Effector CD8-positive, alpha-beta T cell (primary cell): ENCODE measurements at places on chromosomes 1 and 21.

GRCh38 chr1:183195142-183195574 lies 9.1 kb downstream of the LAMC2 start:
- DNase-seq = no peak

- no peak for DNase-seq
These were observed 40.2 kb downstream of the LMO4 start for GRCh38 chr1:87368907-87369306.

DNA sequence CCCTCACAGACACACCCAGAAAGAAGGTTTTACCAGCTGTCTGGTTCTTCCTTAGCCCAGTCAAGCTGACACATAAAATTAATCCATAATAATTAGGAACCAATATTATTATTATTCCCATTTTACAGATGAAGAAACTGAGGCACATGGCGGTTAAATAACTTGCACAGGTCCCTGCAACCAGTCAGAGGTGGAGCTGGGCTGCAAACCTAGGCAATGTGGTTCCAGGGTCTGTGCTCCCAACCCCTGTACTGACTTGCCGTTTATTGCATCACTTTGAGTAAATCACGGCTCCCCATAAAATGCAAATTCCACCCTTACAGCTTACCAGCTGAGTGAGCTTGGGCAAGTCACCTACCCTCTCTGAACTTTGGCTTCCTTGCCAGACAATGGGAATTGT lies 179.2 kb upstream of the POU3F1 start:
- DNase-seq = no peak

DNA sequence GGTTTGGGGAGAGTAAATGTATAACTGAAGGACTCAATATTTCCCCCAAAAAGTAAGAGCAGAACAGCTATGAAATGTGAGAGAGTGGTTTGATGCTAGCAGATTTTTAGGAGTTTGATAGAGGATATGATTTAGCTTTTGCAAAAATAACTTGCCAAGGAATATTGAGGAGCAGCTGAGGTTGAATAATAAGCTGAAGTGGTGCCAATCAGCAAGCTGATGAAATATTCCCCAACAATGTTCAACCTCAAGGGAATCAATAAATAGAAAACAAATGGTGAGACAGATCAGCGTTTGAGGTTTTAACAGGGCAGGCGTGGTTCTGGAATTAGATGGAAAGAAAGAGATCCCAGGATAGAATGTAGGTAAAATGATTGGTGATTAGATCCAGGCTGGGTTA lies 413.4 kb upstream of the ADAMTS5 start:
- DNase-seq = no peak

DNA sequence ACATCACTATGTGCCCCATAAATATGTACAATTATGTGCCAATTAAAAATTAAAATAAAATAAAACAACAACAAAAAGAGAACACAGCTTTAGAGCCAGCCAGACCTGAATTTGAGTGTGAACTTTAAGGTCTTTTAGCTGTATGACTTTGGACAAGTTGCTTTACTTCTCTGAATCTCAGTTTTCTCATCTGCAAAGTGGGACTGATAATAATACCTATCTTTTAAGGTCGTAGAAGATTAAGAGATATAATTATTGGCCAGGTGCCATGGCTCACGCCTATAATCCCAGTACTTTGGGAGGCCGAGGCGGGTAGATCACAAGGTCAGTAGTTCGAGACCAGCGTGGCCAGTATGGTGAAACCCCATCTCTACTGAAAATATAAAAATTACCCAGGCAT lies 3.3 kb upstream of the VPS72 start:
- no peak for DNase-seq

DNA sequence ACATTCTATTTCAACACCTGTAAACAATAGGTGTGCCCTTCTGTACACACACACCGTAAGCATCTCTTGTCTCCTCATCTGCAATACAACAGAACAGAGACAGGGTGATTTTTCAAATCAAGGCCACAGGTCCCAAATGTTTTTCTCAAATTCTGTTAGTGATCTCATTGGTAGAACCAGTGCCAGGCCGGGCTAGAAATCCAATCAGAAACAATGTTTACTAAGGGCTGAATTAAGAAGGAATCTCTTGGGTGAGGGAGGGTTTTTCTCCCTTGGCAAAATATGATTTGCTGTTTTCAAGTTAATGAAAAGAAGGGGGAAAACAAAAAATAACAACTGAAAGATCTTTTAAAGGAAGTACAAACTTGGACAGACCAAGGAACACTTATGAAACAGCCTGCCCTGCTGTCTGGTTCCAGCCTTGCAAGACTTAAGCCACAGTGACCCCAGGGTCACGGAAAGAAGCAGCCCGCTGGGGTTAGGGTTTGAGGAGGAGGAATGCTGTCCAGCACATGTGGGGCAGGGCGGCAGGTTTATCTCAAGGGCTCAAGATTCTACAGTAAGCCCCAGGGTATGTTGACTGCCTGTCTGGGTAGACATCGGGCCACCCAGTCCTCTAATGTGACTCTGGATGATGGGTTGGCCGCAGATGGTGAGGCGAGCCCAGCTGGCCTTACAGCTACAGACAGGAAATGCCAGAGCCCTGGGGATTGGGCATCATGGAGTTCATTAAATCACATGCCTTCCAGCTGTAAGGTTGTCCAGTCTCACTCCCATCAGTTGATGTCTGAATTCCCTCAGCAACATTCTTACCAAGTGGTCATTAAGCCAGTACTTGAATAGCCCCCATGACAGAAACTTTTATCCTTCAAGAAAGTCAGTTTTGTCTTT lies 73.3 kb upstream of the SLC44A3 start:
- DNase-seq = no peak

GRCh38 chr1:222331340-222331739 lies 216.6 kb downstream of the HHIPL2 start:
- DNase-seq = no peak

GRCh38 chr1:149927056-149927562 lies 494 bp downstream of the SF3B4 start:
- DNase-seq = no peak

DNA sequence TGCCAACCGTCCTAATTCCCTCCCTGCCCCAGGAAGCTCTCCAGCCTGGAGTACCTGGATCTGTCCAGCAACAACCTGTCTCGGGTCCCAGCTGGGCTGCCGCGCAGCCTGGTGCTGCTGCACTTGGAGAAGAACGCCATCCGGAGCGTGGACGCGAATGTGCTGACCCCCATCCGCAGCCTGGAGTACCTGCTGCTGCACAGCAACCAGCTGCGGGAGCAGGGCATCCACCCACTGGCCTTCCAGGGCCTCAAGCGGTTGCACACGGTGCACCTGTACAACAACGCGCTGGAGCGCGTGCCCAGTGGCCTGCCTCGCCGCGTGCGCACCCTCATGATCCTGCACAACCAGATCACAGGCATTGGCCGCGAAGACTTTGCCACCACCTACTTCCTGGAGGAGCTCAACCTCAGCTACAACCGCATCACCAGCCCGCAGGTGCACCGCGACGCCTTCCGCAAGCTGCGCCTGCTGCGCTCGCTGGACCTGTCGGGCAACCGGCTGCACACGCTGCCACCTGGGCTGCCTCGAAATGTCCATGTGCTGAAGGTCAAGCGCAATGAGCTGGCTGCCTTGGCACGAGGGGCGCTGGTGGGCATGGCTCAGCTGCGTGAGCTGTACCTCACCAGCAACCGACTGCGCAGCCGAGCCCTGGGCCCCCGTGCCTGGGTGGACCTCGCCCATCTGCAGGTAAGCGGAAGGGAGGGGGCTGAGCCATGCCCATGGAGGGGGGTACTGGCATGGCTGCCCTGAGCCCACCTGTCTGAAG lies 16.5 kb downstream of the PODN start:
- no peak for DNase-seq

DNA sequence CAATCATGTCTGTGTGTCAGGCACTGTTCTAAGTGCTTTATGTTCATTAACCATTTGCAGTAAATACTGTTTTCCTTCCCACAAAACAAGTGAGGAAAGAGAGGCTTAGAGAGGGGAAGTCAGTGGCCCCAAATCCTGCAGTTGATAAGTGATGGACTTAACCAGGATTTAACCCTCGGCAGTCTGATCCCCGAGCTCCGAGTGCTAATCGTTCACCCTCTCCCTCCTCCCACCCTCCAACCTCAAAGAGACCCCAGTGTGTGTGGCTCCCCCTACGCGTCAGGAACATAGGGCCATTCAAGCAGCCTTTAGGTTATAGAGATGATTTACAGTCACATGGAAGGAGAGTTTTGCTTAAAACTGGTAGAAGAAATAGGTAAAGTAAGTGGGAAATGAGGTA lies 47.2 kb downstream of the SCCPDH start:
- no peak for DNase-seq

DNA sequence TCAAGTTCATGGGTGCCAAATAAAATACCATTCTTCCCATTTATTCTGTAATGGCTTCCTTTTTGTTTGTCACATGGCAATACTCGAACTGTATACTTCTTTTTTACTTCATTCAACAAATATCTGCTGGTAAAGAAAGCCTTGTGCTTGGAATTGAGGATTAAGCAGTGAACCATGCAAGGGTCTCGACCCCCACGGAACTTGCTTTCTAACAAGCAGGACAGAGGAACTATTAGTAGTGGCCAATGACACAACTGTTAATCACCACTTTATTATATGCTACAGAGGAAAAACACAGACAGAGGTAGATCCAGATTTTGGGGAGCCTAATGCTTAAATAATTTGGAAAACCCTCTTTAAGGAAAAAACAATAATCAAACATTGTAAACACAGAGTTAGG lies 542.2 kb downstream of the DPYD start:
- no peak for DNase-seq

GRCh38 chr1:150387200-150387599 lies 23.3 kb downstream of the RPRD2 start:
- DNase-seq = no peak

DNA sequence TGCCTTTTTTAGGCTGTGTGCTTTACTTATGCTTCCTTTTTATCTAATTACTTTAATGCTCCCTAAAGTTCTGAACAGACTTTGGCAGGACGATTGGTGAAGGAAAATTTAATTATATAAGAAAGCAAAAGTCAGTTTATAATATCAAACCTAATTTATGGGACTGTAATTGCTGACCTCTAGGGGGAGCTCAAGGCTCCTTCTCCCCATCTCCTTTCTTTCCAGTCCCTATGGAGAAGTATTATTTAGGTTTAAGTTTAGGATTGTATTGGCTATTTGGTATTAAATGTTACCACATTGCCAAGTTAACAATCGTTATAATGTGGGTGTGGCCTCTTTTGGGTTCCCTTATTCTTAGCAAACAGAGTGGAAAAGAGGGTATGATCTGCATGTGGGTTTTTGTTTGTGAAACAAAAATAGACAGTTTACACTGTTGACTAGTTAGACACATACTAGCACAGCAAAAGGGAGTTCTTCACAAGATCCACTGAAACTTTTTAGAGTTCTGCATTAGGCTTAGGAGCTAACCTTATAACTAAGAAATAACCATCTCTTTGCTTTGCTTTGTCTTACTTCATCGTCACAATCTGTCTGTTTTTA lies 48.2 kb upstream of the TNFSF4 start:
- no peak for DNase-seq

DNA sequence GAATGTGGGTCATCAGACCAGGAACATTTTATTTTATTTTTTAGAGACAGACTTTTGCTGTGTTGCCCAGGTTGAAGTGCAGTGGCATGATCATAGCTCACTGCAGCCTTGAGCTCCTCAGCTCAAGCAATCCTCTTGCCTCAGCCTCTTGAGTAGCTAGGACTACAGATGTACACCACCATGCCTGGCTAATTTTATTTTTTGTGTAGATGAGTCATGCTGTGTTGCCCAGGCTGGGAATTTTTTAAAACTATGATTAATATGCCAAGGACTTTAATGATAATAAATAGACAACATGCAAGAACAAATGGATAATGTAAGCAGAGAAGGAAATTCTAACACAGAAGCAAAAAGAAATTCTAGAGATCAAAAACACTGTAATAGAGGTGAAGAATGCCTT lies 142.4 kb downstream of the AK5 start:
- DNase-seq = no peak

DNA sequence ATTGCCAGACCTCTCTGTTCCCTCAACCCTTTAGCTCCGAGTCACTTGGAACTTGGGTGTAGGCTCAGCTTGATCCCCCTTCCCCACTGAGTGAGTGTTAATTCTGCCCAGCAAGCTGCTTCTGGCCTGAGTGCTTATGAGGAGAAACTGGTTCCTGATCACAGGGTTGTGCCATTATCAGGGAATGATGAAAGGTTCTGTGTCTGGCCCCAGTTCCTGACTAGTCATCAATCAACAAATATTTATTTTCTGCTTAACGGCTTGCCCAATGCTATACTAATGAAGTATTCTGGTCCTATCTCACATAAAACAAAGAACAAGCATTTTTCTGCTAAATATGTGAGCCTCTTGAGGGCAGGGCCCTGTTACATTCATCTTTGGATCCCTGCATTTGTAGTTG lies 20.8 kb downstream of the CC2D1B start:
- no peak for DNase-seq

- no peak for DNase-seq
These were observed 25.2 kb upstream of the KIF26B start for GRCh38 chr1:245129319-245130240.

DNA sequence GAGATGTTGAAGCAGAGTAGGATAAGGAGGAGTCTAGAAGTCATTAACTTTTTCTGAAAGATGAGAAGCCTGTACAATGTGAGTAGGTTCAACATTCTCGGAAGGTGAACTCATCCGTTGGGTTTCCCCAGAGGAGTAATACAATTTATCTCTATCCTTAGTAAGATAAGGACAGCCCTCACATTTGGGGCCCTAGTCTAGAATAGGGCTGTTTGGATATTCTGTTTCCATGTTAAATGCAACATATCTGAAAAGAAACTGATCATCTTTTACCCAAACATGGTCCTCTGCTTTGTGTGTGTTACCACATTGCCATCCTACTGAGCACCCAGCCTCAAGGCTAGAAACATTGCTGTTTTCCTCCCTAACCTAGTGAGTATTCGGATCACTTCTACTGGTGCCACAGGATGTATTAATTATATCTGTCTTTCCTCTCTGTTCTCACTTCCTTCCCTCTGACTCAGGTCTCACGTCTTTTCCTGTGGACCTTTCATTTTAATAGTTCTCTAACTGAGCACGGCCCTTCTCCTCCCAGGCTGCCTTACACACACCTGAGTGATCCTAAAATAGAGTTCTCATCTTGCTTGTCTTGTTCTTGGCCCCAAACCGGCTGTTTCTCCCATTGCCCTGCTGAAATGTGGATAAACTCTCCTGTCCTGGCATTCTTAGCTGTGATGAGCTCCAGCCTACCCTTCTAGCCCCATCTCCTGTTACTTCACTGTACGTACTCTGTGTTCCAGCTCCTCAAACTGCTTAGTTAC lies 91.7 kb downstream of the CDC14A start:
- DNase-seq = no peak

GRCh38 chr1:152220166-152221163 lies 3.5 kb downstream of the HRNR start:
- no peak for DNase-seq

DNA sequence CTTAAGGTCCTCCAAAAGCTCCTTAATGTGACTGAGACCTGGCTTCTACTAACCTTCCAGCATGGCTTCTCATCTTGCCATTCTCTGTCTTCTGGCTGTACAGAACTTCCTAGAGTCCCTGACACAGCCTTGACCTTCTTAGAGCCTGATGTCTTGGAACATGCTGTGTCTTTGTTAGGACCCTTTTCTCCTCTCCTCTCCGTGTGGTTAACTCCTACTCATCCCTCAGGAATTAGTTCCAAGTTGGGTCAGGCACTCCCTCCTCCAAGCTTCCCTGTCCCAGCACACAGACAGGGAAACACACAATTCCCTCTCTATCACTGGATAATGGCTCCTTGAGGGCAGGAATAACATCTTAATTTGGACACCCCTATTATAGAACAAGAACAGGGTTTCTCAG lies 275.4 kb upstream of the USP24 start:
- no peak for DNase-seq
